ENCODE measurements at places on chromosomes 2 and 18. TPM values are rescaled to one million over a fixed set of nuclear protein-coding genes. Genes with fewer than 3 reads are reported as not detected.

GRCh38 chr2:55460562-55460961 is 40.9 kb upstream of the CCDC88A start:
- no peaks in the 10 kb centered on the region for H3K27me3 ChIP-seq
- H3K36me3 ChIP-seq = no peaks in the 10 kb centered on the region
- H3K4me3 ChIP-seq = no peak overlapping the region
- H3K4me1 ChIP-seq = no peaks in the 10 kb centered on the region

GRCh38 chr2:237980751-237981150 is 13.9 kb downstream of the UBE2F start:
- no peak for DNase-seq
- no peak overlapping the region for H3K27ac ChIP-seq
- no peaks in the 10 kb centered on the region for H3K27me3 ChIP-seq
- no peak overlapping the region for H3K4me3 ChIP-seq

GEN1 gene
- total RNA-seq = 7.0 TPM

DNA sequence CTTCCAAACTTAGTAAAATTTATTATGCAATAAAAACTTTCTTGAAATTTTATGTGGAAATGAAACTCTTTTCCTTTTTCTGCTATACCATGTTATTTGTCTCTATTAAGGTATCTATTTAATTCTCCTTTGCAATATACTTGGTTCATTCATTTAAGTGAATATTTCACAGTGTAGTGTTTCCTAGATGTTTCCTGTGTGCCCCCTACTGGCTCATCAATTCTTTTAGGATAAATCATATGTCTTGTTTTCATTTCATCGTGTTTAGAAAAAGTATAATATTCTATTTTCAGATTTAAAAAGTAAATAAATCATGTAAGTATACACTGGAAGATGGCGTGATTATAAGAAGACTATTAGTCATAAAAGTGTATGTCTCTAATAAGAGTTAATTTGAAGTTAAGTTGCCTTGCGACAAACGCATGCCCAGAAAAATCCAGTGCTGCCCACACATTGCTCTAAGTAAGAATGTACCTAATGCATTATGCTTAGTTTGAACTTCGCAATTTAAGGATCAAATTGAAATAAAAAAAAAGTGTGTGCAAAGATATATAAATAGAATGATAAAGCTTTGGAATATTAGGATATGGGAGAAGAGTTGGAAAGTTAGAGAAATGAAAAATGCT is 525.4 kb downstream of the KCNJ3 start:
- no peaks in the 10 kb centered on the region for H3K27me3 ChIP-seq
- DNase-seq = no peak
- H3K4me3 ChIP-seq = no peak overlapping the region
- no peak overlapping the region for H3K27ac ChIP-seq
- H3K4me1 ChIP-seq = no peaks in the 10 kb centered on the region

GRCh38 chr18:70160073-70160678 is 45.3 kb downstream of the RTTN start:
- no peak for DNase-seq
- no peak overlapping the region for H3K27ac ChIP-seq
- H3K27me3 ChIP-seq = no peaks in the 10 kb centered on the region
- H3K36me3 ChIP-seq = no peaks in the 10 kb centered on the region
- no peaks in the 10 kb centered on the region for H3K4me1 ChIP-seq

- no peaks in the 10 kb centered on the region for H3K4me1 ChIP-seq
- H3K27ac ChIP-seq = no peak overlapping the region
- H3K27me3 ChIP-seq = no peaks in the 10 kb centered on the region
- peaks cover 63% of the 10 kb centered on the region for H3K36me3 ChIP-seq
These were observed 15.9 kb downstream of the GLS start for GRCh38 chr2:190896477-190896876.

- peak; percentile 51 for DNase-seq
- H3K27me3 ChIP-seq = no peaks in the 10 kb centered on the region
- H3K4me3 ChIP-seq = no peak overlapping the region
- no peaks in the 10 kb centered on the region for H3K4me1 ChIP-seq
These were observed 17.4 kb downstream of the LDLRAD4 start for GRCh38 chr18:13235981-13236380.

DNA sequence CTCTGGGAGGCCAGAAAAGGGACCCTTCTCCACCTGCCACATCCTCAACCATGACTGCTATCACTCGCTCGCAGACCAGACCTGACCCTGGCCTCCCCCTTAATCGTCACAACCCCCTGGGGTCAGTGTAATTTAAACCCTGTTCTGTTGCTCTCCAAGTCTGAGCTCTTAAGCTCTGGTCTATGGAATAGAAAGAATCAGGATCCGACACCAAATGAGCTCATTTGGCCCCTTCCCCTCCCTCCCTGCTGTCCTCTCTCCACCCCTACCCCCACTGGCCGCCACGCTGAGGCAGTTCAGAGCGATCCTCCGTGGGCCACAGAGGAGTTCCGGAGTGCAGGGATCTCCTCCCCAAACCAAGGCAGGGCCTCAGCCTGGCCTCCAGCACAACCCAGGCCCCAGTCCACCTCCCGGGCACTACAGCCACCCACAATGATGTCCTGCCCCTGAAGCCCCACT is 5.3 kb downstream of the DNMT3A start:
- no peaks in the 10 kb centered on the region for H3K27me3 ChIP-seq
- no peak for DNase-seq
- H3K36me3 ChIP-seq = no peaks in the 10 kb centered on the region

- no peaks in the 10 kb centered on the region for H3K36me3 ChIP-seq
- no peaks in the 10 kb centered on the region for H3K27me3 ChIP-seq
- H3K4me1 ChIP-seq = no peaks in the 10 kb centered on the region
- no peak overlapping the region for H3K27ac ChIP-seq
- H3K4me3 ChIP-seq = no peak overlapping the region
These were observed 340.7 kb downstream of the TGIF1 start for GRCh38 chr18:3790703-3791102.

DNA sequence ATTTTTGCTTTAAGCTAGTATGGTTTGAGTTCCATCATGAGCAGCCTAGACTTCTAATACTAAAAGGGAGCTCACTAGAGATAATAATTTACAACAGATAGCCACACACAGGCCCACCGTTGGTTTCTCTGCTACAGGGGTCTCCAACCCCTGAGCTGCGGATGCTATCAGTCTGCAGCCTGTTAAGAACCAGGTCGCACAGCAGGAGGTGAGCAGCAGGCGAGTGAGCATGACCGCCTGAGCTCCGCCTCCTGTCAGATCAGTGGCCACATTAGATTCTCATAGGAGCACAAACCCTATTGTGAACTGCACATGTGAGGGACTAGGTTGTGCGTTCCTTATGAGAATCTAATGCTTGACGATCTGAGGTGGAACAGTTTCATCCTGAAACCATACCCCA is 150.6 kb downstream of the HRH4 start:
- H3K36me3 ChIP-seq = no peaks in the 10 kb centered on the region
- H3K4me1 ChIP-seq = no peaks in the 10 kb centered on the region
- H3K27ac ChIP-seq = no peak overlapping the region
- DNase-seq = no peak
- no peaks in the 10 kb centered on the region for H3K27me3 ChIP-seq

- H3K27me3 ChIP-seq = no peaks in the 10 kb centered on the region
- H3K27ac ChIP-seq = no peak overlapping the region
- no peaks in the 10 kb centered on the region for H3K4me1 ChIP-seq
- H3K36me3 ChIP-seq = no peaks in the 10 kb centered on the region
- no peak overlapping the region for H3K4me3 ChIP-seq
- DNase-seq = no peak
These were observed 133.4 kb downstream of the RTP5 start for GRCh38 chr2:242002944-242003343.

DNA sequence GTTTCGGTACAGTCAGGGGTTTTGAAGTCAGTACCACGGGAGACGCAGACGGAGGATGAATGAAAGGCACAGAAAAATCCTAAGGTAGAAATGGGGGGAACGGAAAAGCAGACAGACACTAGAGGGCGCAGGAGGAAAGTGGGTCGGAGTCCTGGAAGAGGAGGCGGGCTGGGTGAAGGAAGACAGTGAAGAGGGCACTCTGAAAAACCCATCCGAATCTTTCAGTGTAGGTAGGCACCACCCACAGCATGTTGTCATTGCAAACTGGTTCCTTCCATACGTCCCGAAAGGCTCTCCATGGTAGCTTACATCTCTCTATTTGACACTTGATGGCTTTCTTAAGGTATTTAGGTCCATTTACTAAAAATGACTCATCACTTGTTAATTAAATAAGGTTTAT is 18.5 kb upstream of the ZNF236 start:
- H3K27me3 ChIP-seq = peaks cover 9% of the 10 kb centered on the region
- DNase-seq = no peak
- H3K36me3 ChIP-seq = peaks cover 10% of the 10 kb centered on the region
- H3K4me3 ChIP-seq = no peak overlapping the region
- H3K4me1 ChIP-seq = peaks cover 9% of the 10 kb centered on the region

DNA sequence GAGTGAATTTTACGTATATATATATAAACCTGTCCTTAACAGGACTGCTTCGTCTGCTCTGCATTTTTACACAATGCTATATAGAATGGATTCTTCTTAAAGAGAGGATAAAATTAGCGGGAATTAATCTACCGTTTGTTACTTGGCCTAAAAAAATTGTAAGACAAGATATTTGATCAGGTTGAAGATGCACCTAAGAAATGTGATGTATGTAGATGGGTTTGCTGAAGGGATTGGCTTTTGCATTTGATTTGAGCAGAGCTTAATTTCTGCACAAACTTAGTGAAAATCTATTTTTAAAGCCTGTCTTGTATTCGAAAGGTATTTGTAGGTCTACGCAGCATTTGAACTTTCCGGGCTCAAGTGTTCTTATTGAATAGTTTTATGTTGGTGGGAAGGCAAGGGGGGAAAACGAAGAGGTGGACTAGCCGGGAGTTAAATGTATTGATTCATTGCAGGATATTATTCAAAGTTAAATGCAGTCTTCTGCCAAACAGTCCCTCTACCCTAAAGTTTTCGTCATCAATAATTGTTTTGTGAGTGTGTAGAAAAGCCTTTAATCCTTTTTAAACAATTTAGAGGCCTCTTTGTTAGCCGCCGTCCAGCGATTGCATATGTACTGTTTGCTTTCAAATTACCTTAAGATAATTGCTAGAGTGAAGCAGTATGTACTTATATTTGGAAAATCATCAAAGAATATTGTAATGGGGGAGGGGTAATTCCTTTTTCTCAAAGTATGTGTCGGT is 1.2 kb downstream of the PPP1CB start:
- H3K4me3 ChIP-seq = peak overlapping the region; percentile 89
- no peaks in the 10 kb centered on the region for H3K36me3 ChIP-seq
- no peaks in the 10 kb centered on the region for H3K27me3 ChIP-seq
- peak overlapping the region; percentile 99 for H3K27ac ChIP-seq

GRCh38 chr2:209368406-209368805 is 55.4 kb upstream of the MAP2 start:
- no peaks in the 10 kb centered on the region for H3K27me3 ChIP-seq
- H3K4me1 ChIP-seq = no peaks in the 10 kb centered on the region
- H3K4me3 ChIP-seq = no peak overlapping the region
- no peaks in the 10 kb centered on the region for H3K36me3 ChIP-seq
- no peak overlapping the region for H3K27ac ChIP-seq
- DNase-seq = no peak

All from upper lobe of right lung (tissue), 1 donor.